Naive thymus-derived CD4-positive, alpha-beta T cell (primary cell): ENCODE measurements at places on chromosomes 5 and 9. TPM values are rescaled to one million over a fixed set of nuclear protein-coding genes. Genes with fewer than 3 reads are reported as not detected.

Gene SECISBP2
- 109 TPM for total RNA-seq

GRCh38 chr5:60101573-60101972 is 208.0 kb upstream of the PDE4D start:
- DNase-seq, result no peak

- no peak for DNase-seq
Observed at GRCh38 chr5:41738710-41739354, 131.4 kb downstream of the OXCT1 start.

DNA sequence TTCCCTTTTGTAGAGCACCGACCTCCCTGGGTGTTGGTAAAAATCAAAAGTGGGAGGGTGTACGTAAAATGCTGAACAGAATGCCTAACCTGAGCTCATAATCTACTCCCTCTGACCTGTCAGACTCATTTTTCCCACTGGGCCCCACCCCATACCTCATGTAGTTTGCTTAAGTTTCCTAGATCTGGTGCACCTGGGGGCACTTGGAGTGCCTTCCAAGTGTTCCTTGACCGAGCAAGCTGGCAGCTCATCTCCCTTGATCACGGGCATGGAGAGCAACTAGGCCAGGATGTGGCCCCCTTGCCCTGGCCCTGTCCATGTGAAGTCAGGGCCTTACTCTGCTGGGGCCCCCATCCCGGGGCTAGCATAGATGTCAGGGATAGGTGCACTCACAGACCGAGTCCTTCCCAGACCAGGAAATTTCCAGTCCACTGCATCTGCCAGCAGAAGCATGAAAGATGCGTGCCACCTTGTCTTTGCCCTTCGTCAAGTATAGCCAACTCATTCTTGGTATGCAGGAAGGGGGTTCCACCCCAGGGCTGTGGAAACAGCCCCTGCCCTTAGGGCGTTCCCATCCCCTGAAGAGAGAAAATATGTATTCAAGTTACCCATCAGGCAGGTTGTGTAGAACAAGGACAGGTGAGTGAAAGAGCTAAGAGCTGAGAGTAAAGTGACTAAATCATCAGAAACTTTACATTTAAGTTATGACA is 41.9 kb downstream of the SLC22A5 start:
- DNase-seq, result peak; percentile 51

- DNase-seq, result no peak
Observed at GRCh38 chr9:73566627-73567026, 415.0 kb downstream of the ANXA1 start.

GRCh38 chr9:133188843-133189180 is 20.2 kb downstream of the OBP2B start:
- DNase-seq, result no peak

- DNase-seq, result no peak
Observed at GRCh38 chr5:40991168-40991980, 79.8 kb downstream of the MROH2B start.

Gene GM2A
- total RNA-seq, result 16.9 TPM

- no peak for DNase-seq
Observed at GRCh38 chr5:74067748-74068541, 441.9 kb downstream of the ARHGEF28 start.

- DNase-seq, result no peak
Observed at GRCh38 chr9:89595646-89596045, 9.2 kb upstream of the GADD45G start.

GRCh38 chr5:96717874-96718273 is 55.7 kb downstream of the CAST start:
- no peak for DNase-seq

Gene SPATA31D3
- not detected for total RNA-seq

- no peak for DNase-seq
Observed at GRCh38 chr9:14517154-14517906, 175.9 kb downstream of the ZDHHC21 start.

Gene ORM2
- not detected for total RNA-seq

DNA sequence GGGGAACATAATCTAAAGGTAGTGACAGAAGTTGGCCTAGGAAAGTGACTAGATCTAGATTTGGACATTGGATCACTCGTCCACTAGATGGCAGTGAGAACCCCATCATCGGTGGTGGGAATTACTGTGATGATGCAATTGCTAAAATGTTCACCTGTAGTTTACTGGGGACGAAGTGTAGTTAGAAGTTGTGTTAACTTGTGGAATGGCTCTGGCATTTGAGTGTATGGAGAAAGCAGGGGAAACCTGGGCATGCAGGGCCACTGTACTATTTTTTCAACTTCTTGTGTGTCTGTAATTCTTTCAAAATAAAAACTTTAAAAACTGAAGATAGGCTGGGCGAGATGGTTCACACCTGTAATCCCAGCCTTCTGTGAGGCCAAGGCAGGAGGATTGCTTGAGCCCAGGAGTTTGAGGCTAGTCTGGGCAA is 75.5 kb downstream of the PHAX start:
- peak; percentile 71 for DNase-seq

DNA sequence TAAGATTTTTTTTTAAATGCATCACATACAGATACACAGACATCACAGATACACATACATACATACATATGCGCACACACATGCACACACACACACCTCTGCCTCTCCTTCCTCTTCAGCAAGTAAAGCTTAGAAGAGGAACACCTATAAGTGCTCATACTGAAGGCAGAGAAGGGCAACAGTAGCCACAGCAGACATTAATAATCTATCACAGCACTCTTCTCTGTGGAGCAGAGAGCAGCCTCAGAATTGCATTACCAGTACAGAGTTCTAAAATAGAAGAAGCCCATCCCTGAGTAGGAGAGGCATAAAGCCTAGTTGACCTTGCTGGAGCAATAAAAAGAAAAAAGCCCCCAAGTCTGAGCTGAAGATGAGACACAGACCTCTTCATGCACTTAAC is 110.6 kb downstream of the MLLT3 start:
- no peak for DNase-seq

GRCh38 chr9:106893088-106893487 is 30.1 kb downstream of the ZNF462 start:
- no peak for DNase-seq

Gene C5orf63
- 11.9 TPM for total RNA-seq

Gene PFN3
- total RNA-seq, result not detected
